ENCODE measurements at places on chromosomes 16 and 17.

- no peak for DNase-seq
Observed at GRCh38 chr16:85101956-85102630, 10.2 kb downstream of the CIBAR2 start.

DNA sequence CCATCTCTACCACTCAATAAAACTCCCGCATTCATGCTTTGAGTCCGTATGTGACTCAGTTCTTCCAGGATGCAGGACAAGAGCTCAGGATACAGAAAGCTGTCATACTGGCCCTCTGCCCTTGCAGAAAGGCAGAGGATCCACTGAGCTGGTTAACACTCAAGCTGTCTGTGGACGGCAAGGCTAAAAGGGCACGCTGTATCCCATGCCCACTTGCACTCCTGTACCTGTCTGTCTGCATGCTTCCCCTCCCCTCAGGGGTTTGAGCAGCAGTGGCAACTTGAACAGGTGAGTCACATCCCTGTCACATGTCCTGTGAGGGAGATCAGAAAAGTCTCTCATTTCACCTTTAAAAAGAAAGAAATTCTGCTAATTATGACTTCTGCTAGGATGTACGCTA is 293.8 kb downstream of the HS3ST3B1 start:
- DNase-seq = no peak

- DNase-seq = peak; percentile 48
Observed at GRCh38 chr16:68529931-68530701, 9.0 kb upstream of the ZFP90 start.

- no peak for DNase-seq
Observed at GRCh38 chr16:20940871-20941635, 40.5 kb downstream of the LYRM1 start.

DNA sequence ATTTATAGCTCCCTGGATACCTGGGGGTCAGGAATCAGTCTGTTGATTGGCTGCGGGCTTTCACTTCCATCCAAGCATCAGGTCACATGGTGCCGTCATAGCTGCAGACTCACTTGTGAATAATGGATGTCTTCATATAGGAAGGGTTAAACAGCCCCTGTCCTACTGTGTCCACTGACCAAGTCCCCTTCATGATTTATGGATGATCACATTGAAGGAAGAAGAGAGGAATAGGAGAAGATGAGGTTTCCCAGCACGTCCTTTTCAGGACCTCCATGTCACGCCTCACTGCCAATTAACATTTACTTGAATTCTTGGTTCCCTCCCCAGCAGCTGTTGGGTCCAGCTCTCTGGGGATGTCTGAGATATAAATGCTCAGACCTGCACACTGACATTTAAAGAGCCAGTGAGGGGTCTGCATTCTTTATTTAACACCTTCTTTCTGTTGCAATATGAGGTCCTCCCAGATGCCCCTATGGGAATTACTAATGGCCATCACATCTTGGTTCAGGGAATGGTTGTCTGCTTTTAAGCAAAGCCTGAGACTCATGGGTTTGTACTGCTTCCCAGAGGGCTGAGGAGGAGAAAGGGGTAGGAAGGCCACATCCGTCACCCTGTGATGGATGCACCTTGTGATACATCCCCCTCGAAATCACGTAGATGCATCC is 230.6 kb upstream of the HSBP1 start:
- no peak for DNase-seq

- peak; percentile 7 for DNase-seq
Observed at GRCh38 chr16:47016700-47017133, 43.2 kb upstream of the DNAJA2 start.

DNA sequence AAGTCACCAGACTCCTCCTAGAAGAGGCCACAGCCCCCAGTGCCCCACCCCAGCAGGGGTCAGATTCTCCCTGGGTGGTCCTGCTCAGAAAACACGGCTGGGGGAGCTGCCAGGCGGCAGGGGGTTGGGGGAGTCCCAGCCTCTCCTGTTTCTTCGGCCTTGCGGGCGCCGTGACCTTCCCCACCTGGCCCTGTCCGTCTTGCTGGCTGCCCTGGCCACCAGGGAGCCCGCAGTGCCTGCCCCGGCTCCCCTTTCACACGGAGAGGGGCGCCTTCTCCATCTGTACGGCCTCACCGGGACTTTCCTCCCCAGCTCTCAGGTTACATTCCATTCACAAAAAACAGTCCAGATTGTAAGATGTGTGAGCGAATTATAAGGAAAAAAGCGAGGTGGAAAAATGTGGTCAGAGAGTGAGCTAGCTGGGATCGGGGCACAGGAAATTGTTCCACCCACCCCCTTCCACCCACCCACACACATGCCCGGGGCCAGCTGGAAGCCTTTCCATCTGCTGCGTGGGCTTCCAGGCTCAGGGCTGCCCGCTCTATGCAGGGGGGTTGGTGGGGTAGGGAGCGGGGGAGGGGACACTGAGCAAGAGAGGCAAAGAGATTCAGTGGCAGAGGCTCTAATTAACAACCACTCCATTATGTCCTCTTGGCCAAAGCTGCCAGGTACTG is 14.6 kb upstream of the CIBAR2 start:
- DNase-seq = no peak

- DNase-seq = no peak
Observed at GRCh38 chr17:32516450-32516849, 29.7 kb downstream of the CDK5R1 start.

- no peak for DNase-seq
Observed at GRCh38 chr16:87484487-87485331, 8.1 kb downstream of the ZCCHC14 start.

DNA sequence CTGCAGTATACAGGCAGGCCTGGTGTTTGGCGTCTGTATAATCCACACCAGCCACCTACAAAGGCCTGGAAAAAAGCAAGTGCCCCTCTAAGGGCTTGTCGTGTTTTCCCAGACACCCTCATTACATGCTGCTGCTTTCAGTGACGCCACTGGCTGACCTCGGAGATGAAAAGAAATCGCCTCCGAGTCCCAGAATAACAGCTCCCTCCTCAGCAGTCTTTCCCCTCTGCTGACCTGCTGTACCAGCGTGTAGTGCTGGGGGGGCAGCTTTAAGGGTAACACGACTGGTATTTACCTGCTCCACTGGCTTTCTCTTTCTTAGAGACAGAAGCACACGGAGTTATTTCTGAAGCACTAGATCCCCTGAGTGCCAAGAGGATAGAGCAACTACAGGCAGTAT is 296.8 kb downstream of the GRIN2A start:
- no peak for DNase-seq

DNA sequence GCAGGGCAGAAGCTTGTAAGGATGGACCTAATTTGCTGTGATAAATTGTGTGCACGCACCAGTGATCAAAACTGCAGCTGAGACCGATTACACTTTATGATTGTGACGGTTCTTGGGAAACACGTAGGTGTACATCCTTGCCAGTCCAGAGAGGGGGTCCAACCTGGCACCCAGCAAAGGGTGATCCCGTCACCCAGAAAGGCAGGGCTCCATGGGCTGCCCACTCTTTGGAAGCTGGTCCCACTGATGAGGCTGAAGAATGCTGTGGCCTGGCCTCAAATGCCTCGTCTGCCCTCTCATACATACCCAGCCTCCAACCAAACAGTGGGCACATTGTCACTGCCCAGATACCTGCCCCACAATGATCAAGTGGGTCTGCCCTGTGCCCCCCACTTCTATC is 132.0 kb downstream of the C16orf78 start:
- DNase-seq = no peak

GRCh38 chr17:57601143-57601735 is 143.9 kb downstream of the CCDC182 start:
- no peak for DNase-seq

DNA sequence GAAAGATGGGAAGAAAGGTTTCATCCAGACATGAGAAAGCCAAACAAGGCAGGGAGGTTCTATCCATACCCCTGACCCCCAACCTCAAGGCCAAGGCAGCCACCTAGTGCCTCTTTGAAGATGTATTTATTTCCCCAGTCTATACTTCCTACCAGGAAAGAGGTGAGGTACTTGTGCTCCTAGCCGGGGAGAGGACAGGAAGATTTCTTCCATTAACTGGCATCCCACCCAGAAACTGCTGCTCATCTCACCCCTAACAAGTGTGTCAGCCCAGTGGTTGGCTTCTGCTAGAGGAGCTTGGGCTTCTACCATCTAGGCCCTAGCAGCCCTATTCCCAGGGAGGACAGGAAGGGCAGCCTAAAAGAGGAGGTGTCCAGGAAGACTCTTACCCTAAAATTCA is 8.9 kb downstream of the COPZ2 start:
- no peak for DNase-seq

- no peak for DNase-seq
Observed at GRCh38 chr17:71846561-71847110, 274.2 kb upstream of the SOX9 start.

GRCh38 chr16:17273142-17273561 is 197.6 kb downstream of the XYLT1 start:
- DNase-seq = peak; percentile 63

GRCh38 chr16:56894331-56894917 is 29.4 kb downstream of the SLC12A3 start:
- no peak for DNase-seq

DNA sequence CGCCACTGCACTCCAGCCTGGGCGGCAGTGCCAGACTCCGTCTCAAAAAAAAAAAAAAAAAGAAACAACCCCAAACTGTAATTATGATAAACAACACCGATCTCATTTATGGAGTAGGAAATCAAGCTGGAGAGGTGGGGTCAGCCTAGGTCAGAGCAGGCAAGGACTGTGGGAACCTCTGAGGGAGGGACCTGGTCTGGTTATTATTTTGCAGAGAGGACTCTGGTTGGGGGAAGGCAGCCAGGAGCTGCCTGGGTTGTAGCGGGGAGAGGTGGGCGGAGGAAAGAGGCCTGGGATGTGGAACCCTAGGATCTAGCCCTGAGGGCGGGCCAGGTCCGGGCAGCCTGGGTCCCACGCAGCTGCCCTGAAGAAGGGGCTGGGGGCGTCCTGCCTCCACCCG is 10.9 kb upstream of the HS3ST6 start:
- no peak for DNase-seq

DNA sequence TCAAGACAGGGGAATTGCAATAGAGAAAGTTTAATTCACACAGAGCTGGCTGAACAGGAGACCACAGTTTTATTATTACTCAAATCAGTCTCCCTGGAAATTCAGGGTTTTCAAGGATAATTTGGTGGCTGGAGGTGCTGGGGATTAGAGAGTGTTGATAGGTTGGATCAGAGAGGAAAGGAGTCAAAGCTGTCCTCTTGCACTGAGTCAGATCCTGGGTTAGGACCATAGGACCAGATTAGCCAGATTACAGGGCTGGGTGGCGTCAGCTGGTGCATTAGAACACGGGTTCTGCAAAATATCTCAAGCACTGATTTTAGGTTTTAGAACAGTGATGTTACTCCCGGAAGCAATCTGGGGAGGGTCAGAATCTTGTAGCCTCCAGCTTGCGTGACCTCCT is 1.8 kb upstream of the NSMCE1 start:
- DNase-seq = no peak

DNA sequence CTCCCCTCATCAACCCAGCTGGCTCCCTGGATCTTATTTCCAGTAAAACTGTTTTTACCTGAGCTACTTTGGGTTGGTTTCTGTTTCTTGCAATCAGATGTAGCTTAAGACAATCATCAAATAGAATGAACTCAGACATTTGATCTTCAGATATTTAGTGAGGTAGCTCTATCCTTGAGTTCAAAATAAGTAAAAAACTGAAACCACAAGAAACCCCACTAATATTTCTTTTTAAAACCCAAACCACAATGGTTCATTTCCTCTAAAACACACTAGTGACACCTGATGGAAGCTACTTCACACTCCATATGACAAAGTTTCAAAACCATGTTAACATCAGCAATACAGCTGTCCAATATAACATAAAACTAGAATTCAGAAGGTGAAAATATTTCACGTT is 37.8 kb downstream of the CACNG1 start:
- no peak for DNase-seq

GRCh38 chr17:57092171-57092570 is 7.1 kb downstream of the AKAP1 start:
- DNase-seq = no peak

DNA sequence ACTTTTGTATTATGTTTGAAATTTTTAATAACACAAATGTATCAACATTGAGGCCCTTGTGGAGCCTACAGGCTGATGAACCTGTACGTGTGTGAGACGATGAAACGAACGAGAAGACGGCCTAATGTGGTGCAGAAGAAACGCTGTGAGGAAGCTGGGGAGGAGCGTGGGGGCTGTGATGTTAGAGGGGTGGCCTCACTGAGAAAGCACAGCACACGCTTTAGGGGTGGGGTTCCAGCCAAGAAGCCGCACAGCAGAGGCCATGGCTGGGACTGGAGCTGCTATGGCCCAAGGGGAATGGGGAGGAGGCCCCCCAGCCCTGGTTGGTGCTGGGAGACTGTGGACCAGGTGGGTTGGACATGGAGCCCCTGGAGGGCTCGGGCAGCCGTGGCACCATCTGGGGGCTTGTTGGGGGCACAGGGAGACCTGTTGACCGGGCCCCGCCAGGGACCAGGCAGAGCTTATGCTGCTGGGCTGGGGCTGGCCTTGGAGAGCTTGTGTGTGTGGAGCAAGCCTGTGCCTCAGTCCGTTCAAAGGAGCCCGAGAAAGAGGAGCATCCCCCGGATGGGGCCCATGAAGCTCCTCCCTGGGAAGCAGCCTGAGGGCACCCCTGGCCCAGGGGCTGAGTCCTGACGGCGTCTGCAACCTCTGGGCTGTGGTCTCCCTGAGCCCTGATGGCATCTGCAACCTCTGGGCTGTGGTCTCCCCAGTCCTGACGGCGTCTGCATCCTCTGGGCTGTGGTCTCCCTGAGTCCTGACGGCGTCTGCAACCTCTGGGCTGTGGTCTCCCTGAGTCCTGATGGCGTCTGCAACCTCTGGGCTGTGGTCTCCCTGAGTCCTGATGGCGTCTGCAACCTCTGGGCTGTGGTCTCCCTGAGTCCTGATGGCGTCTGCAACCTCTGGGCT is 44.7 kb downstream of the METRNL start:
- DNase-seq = no peak

DNA sequence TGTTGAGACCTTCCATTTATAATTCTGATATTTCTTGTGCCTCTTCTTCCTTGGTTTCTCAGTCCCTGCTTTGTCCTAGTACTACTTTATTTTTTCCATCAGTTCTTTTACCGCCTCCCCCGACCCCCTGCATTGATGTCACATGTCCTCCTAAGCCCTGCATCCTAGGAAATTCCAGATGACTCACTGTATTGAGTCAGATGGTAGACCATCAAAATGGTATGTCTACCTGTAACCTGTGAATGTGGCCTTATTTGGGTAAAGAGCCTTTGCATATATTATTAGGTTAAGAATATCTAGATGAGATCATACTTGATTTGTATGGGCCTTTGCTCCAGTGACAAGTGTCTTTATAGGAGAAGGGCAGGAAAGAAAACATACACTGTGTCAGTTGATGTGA is 515.3 kb upstream of the CA10 start:
- no peak for DNase-seq

DNA sequence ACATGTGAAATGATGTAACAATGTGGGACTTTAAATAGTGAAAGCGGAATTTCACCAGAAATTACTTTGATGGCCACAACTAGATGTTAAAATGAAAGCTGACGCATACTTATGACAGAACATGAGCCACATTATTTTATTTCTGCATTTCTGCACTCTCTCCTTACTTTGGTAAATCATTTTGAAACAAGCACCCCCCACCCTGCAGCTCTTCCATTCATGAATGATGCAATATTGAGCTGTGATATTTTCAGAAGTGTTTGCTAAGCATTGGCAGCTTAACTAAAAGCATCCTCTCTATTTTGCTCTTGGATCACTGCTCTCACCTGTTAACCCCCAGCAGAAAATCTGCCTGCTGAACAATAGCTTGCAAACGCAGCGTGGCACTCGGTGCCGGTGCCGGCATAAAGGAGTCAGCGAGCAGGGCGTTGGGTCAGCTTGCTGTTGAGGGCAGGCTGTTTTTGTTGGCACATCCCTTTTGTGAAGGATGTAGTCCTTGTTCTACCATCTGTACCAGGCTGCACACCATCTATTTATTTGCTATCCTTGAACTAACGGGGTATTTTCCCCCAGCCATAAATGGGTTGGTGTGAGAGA is 30.8 kb upstream of the CBLN1 start:
- no peak for DNase-seq
